ENCODE measurements at places on chromosomes 4 and X.

GRCh38 chr4:15920723-15921591 is 17.6 kb downstream of the FGFBP1 start:
- peak; percentile 99 for DNase-seq

DNA sequence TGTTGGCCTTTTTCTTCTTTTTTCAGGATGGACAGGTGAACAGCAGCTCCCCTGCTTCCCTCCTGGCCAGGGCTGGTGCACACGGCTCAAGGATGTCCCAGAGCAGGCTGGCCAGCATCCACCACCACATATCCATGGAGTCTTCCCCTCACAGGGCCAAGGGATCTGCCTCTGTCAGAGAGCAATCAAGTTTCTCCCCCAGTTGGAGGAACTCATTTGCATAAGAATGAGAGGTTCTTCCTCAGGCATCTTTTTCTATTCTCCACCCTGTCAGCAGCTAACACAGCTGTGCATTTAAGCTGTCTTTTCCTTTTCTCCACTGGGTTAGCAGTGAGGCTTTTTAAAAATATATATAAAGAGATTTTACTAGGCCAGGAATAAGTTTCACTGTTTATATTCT is 143.8 kb downstream of the ANAPC10 start:
- no peak for DNase-seq

DNA sequence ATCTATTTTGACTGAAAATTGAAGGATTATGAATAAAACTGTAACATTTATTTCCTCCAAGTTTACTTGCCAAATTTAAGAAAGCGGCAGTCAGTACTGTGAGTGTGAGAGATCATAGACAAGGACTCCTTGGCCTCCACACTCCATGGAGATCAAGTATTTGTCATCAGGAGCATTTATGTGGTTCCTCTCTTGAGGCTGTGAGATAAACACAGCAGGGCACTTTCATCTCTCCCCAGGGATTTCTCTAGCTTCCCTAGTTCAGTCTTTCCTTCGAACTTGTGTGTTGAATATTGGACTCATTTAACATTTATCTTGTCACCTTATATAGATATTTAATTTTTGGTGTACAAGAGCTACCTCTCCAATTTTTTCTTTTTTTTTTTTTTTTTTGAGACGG is 40.8 kb downstream of the PDE5A start:
- no peak for DNase-seq

- peak; percentile 30 for DNase-seq
Observed at GRCh38 chrX:25721564-25721963, 416.6 kb upstream of the MAGEB18 start.

DNA sequence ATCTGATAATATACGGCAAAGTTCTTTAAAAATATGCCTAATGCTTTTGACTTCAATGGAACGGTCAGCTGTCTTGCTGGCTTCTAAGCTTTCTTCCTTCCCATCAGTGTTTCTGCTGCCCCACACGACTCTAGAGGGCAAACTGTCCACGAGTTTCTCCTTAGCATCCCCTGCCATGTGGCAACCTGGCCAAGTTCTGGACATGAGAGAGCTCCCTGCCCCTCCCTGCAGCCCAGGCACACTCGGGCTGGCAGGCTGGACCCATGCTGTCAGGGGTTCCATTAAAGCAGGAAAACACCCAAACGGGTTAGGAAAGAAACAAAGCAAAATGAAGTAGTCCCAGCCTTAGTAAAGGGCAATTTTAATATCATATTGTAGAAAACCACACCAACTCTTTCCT is 38.8 kb downstream of the KDR start:
- DNase-seq, result no peak

DNA sequence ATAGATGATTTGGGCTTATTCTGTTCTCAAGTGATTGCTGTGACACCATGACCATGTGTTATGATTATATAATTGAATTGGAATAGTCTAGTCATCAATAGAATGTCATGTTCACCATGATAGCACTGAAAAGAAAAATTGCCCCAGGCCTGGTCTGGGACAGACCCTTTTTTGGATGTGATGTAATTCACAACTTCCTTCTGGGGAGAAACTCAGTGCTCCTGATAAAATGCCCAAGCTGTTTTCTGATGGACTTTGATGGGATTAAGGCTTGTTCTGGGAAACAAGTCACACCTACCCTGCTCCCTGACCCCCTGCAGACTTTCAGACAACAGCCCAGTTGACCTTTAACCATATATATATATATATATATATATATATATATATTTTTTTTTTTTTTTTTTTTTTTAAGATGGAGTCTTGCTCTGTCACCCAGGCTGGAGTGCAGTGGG is 65.3 kb downstream of the RHOH start:
- DNase-seq, result no peak

GRCh38 chr4:176611381-176611780 is 181.3 kb downstream of the VEGFC start:
- no peak for DNase-seq

DNA sequence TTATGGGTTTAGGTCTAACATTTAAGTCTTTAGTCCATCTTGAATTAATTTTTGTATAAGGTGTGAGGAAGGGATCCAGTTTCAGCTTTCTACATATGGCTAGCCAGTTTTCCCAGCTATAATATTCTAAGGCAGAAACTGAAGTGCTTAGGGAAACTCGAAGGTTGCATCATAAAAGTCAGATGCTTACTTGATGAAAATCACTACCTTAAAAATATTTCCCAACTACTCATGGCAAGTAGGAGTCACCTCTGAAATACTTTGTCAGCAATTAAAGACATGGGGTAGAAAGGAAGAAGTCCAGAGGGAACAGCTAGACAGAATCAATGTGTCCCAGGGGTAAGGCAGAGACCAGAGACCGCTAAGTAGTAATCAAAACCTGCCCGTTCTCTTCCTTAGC is 6.3 kb upstream of the AP1S2 start:
- DNase-seq, result no peak

DNA sequence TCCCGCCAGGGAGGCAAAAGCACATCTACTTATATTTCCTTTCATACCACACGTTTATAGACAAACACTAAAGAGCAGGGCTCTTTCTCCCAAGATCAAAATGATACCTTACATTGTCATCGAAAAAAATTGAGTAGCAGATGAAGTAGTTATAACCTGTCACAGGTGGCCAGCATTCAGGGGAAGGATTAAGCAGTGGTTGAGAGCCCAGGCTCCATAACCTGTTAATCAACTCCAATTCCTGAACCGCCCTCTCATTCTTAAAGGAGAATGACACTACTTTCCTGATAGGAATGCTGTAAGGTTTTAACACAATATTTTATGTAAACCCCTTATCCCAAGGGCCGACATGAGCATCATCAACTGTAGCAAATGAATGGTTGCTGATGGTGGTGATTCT is 268.9 kb upstream of the KCNIP4 start:
- no peak for DNase-seq

DNA sequence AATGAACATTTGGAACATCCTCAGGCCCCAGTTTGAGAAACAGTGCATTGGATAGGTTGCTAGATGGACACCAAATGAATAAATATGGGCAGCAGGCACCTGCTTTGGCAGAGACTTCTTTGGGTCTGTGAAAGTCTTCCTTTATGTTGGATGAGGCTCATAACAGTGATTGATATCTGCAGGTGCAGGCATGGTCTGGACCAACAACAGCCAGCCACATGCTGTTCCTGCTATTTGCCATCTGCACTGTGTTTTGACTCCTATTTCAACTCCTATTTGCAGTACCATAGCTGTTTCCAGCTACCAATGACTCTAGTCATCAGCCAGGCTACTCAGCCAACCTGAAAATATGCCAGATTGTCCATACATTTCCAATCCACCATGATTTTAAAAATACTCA is 60.9 kb downstream of the ANAPC4 start:
- DNase-seq, result no peak

GRCh38 chrX:4265036-4265435 is 551.6 kb upstream of the PRKX start:
- no peak for DNase-seq

- DNase-seq, result peak; percentile 12
Observed at GRCh38 chr4:89598602-89599001, 238.4 kb downstream of the SNCA start.

GRCh38 chr4:54318904-54319303 is 89.8 kb downstream of the PDGFRA start:
- DNase-seq, result peak; percentile 64

GRCh38 chr4:146545102-146545501 is 23.4 kb upstream of the SLC10A7 start:
- peak; percentile 27 for DNase-seq

GRCh38 chrX:50447535-50447934 is 23.1 kb downstream of the DGKK start:
- no peak for DNase-seq

DNA sequence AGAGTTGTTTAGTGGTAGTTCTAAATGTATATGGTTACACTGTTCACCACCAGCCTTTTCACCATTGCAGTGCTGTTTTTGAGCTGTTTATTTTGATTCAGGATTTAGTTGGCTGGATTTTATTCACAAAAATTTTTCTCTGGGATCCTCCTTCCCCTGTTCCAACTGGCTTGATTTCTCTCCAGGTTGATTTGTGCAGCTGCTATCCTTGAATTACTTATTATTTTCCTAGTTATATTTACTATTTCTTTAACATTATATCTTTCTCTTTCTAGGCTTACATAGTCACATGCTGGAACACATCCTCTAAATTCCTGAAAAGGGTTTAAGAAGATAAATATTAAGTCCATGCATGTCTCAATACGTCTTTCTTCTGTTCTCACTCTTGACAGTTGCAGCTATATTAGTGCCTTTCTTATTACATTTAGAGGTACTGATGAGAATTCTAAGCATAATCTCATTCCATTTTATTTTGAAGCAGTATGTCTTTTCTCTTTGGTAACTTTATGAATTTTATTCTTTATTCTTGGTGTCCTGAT is 82.2 kb downstream of the SUPT20HL2 start:
- DNase-seq, result no peak

GRCh38 chrX:32774966-32775365 is 436.4 kb downstream of the DMD start:
- no peak for DNase-seq

GRCh38 chrX:110420771-110421499 is 62.3 kb downstream of the RTL9 start:
- no peak for DNase-seq

GRCh38 chrX:103513476-103514108 is 5.7 kb downstream of the RAB40A start:
- DNase-seq, result no peak

DNA sequence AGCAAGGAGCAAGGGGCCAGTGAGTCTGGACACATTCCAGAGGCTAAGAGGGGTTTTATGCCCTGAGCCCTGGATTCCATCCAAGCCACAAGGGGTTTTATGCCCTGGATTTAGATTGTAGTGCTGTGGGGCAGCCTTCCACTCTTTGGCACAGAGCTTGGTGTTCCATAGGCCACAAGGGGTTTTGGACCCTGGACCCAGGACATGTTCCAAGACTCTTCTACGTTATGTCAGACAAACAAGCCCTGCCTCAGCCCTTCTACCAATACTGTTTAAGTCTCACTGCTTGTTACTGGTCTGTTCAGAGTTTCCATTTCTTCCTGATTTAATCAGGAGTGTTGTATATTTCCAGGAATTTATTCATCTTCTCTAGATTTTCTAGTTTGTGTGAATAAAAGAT is 12.8 kb upstream of the SCARB2 start:
- no peak for DNase-seq

- DNase-seq, result no peak
Observed at GRCh38 chrX:19040373-19040772, 56.5 kb upstream of the PHKA2 start.

DNA sequence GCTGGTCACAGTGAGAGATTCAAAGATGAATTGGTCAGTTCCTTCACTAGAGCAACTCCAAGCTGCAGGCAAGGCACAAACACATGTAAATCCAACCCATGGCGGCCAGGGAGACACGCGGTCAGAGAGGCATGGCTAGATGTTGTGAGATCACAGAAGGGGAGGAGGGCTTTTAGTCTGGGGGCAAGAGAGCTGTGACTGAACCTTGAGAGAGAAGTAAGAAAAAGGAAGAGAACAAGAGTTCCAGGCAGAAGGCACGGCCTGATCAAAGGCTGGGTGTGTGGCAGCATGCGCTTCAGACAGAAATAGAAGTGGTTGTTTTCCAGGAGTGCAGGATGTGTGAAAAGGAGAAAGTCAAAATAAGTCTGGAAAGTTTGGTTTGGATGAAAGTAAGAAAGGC is 15.9 kb downstream of the CCDC149 start:
- no peak for DNase-seq

DNA sequence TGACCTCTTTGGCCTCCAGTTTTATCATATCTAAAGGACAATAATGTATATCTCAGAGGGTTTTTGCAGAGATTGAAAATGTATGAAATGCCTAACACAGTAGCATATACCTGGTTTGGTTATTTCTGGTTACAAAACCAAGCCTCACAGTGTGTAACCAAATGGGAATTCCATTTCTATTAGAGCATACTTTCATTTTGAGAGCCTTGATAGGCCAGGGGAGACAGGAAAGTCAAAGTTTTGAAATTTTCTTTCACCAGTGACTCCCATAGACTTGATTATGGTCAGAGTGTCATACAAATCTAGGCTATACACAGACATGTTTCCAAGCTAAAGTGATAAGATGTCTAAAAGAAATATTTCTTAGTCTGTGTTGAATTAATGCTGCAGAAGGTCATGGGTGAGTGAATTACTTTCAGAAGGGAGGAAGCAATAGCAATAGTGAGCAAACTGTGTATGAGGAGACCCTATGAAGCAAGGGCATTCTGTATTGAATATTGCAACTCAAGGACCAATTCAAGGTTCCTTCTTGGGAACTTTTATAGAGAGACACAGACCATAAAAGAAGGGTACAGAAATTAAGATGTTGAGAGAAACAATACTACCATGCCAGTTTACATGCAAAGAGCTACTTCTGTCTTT is 151.1 kb downstream of the PDE5A start:
- DNase-seq, result no peak
